ENCODE measurements at places on chromosomes 6 and 20.

GRCh38 chr6:72769459-72770125 lies 147.7 kb downstream of the KCNQ5 start:
- DNase-seq: no peak

GRCh38 chr6:149254253-149254652 lies 63.3 kb upstream of the TAB2 start:
- no peak for DNase-seq

- DNase-seq: no peak
Observed at GRCh38 chr6:562052-562676, 94.7 kb downstream of the HUS1B start.

- no peak for DNase-seq
Observed at GRCh38 chr6:158439255-158439654, 120.6 kb upstream of the TMEM181 start.

DNA sequence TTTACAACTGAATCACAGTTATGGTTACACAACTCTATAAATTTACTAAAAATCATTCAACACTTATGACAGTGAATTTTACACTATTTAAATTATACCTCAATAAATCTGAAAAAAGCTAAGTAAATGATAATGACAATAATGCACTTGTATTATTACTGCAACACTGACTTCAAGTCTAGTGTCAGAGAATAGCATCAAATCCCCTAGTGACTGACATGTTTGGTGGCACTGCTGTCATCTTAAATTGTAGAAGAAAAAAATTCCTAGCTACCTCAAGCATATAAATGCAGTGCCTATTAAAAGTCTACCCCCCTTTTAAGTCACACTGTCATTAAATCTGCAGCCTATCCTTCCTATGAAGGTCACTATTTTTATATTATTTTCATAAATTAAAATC lies 189.4 kb upstream of the RUNX2 start:
- no peak for DNase-seq

DNA sequence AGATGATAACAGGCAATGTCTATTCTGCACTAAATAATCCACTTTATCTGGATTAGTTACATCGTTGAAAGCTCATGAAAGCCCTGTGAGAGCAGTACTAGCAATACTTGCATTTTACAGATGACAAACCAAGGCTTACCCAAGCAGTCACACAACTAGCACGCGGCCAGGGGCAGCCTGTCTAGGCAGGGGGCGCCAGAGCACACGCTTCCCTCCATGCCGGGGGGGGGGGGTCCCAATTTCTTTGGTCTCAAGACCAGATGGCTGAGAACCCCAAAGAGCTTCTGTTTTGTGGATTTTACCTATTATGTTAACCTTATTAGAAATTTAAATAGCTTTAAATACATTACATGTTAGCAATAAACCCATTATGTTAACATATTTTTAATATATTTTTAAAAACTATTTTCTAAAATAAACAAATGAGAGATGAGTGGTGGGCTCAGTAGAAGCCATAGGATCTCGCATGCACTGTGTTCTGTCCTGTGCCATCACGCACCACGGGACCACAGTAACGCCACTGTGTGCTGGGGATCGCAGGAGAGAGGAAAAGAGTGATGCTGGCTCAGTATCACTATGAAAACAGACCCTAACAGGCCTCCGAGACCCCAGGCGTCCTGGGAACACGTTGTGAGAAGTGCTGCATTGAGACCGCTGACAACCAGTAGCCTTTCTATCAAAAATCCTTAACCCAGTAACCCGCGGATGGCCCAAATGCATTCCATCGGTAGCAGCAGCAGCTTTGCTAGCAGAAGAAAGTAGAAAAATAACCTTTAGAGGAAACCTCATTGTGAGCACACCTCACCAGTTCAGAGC lies 5.3 kb upstream of the PRR18 start:
- DNase-seq: no peak

DNA sequence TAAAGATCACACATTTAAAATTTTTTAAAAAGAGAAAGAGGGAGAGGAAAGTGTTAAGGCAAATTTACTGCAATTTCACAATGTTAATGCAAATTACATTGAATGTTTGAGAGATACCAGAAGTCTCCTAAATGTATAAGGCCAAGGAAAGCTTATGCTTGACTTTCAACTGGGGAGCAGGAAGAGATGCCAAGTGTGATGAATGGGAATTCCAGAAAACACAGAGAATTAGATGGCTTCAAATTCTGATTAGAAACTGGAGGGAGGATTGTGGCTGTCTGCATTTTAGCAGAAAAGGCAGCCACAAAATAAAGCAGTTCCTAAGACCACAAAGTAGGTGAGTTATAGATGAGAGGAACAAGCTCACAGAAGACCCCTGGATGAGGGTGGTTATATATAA lies 328.3 kb upstream of the CITED2 start:
- no peak for DNase-seq

DNA sequence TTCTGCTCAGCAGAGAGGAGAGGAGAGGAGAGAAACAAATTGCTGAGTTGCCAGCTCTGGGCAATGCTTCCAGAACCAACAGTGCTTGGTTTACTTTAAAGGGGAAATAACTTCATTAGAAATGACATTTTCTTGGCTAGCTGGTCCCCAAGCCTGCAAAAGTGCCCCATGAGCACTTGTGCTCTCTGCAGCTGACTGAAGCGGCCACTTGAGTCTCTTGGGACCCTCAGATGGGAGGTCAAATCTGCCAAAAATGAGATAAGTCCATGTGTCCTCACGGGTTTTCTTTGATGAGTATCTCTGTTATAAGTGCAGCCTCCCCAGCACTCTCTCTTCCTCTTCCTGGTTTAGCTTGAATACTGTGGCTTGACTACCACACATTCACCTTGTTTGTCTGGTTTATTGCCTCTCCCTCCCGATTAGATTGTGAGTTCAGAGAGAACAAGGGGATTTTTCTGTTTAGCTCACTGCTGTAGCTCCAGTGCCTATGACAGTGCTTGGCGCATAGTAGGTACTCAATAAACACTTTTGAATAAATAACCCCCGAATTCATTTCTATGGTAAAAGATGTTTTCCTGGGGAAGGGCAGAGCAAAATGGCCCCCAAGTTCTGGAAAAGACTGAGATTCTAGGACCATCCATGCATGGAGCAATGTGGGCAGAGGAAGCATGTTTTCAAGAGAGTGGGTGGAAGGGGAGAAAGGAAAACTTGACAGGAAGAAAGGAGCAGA lies 7.0 kb upstream of the RIN2 start:
- DNase-seq: no peak

DNA sequence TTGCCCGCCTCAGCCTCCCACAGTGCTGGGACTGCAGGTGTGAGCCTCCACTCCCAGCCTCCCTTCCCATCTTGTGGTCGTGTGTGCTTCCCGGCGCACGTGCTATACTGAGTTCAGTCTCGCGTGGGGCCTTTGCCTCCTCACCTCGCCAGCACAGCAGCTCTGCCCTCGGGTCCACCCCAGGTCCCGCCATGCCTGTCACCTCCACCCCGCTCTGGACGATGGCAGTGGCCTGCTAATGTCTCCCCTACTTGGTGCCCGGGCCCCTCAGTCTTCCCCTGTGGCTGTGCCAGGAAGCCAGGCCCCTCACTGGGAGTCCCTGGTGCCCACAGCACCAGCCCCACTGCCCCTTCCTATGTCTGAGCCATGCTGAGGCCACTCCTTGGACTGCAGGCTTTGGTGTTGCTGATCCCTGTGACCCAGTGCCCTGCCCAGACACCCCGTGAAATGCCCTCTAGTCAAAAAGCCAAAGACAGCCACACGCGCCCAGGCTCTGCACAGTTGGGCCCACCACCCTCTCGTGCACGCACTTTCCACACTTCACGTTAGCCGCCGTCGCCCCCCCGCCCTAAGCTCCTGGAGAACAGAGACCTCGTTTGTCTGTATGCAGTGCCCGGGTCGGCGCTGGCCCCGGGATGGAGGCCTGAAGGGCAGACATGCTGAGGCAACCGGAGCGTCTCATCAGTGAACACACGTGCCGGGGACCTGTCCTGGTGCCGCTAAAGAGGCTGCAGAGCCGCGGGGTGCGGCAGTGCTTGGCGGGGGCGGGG lies 14.3 kb downstream of the HRH3 start:
- DNase-seq: no peak

- DNase-seq: no peak
Observed at GRCh38 chr6:31053873-31054272, 43.6 kb downstream of the MUC22 start.

DNA sequence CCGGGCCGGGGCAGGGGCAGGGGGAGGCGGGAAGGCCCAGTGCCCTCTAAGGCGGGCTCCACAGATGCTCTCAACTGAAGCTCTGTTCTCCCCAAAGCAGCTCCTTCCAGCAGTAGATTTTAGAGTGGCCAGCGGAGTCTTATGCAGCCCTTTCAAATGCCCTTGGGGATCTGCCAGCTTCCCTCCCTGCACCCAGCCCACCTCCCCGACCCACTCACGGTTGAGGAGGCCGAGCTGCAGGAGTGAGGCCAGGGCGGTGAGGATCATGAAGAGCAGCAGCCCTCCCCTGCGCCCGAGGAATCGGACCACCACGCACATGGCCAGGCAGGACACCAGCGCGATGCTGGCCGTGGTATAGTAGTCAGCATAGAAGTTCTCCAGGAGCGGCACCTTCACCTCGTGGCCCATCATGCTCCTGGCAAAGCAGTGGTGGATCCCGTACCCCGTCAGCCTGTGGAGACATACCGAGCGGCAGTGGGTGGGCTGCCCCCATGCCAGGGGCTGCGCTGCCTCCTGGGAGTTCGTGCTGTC lies 28.0 kb downstream of the PSMG4 start:
- no peak for DNase-seq

DNA sequence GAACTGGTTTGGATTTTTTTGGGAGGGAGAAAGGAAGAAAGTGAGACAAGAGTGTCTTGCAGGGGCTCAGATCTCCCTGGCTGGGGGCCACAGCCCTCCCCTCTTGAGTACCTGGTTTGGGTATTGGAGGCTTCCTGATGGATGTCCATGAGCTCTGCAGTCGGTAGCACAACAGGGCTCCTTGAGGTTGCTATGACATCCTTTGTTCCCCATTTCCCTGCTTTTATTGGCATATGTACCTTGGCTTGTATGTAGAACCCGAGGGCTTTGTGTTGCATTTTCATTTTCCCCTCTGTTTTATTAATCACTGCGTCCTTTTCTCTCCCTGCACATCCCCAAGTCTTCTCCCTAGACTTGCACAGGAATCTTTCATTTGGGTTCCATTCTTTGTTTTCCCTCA lies 355.5 kb upstream of the TSHZ2 start:
- no peak for DNase-seq

DNA sequence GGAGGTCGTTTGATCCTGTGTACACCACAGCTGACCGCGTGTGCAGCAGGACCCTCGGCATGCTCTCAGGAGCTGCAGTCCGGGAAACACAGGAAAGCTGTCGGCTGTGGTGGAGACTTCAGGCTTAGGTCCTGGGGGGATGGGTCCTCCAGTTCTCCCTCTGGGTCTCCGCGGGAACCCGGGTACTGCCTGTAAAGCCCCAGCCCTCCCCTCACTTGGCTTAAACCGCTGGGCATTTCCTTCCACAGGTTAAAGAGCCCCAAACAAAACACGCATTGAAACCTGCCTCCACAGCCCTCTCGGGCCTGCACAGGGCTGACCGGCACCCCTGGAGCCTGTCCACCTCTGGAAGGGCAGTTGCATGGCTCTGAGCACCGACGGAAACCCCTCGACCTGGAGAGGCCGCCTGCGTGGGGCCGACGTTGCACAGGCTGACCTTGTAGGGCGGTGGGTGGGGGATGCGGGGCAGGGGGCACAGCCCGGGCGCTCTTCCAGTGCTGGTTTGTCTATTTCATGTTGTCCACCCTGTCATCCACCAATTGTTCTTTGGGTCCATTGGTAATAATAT lies 59.1 kb downstream of the DACT2 start:
- no peak for DNase-seq

DNA sequence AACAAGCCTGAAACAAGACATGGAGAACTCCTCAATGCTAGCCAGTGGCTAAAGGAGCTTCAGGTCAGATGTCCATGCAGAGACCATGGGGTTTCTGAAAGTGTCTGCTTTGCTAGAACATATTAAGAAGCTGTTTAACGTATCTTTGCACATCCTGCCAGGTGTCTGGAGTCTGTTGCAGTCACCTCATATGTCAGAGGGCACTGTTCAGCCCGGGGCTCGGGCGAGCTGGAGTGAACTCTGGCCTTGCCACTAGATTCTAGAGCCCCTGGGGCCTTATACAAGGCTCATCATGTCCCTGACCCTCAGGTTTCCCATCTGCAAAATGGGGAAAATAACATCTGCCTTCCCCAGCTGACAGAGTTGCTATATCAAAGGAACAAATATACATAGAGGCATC lies 59.0 kb downstream of the PRDM1 start:
- DNase-seq: no peak

GRCh38 chr20:41293269-41294037 lies 24.1 kb downstream of the ZHX3 start:
- no peak for DNase-seq

- DNase-seq: no peak
Observed at GRCh38 chr6:127484212-127484863, 25.1 kb upstream of the KIAA0408 start.

GRCh38 chr6:117602151-117602898 lies at the start of gene GOPC:
TSS of gene GOPC (minus strand) at chr6:117602511. CDS start at chr6:117602288, 223 bp downstream.
- peak; percentile 84 for DNase-seq

GRCh38 chr20:23157734-23158133 lies 71.6 kb upstream of the CD93 start:
- no peak for DNase-seq

- no peak for DNase-seq
Observed at GRCh38 chr20:58597249-58597891, 53.7 kb upstream of the STX16 start.

DNA sequence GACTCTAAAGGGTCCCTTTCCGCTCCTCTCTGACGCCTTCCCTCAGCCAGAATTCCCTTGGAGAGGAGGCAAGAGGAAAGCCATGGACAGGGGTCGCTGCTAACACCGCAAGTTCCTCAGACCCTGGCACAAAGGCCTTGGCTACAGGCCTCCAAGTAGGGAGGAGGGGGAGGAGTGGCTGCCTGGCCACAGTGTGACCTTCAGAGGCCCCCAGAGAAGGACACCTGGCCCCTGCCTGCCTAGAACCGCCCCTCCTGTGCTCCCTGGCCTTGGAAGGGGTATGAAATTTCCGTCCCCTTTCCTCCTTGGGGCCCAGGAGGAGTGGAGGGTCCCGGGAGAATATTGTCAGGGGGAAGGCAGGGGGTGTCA lies 2.7 kb downstream of the VEGFA start:
- no peak for DNase-seq

GRCh38 chr6:156776470-156776839 lies 723 bp upstream of the ARID1B start:
- no peak for DNase-seq

GRCh38 chr6:36962874-36963273 lies 8.3 kb downstream of the PI16 start:
- DNase-seq: no peak

DNA sequence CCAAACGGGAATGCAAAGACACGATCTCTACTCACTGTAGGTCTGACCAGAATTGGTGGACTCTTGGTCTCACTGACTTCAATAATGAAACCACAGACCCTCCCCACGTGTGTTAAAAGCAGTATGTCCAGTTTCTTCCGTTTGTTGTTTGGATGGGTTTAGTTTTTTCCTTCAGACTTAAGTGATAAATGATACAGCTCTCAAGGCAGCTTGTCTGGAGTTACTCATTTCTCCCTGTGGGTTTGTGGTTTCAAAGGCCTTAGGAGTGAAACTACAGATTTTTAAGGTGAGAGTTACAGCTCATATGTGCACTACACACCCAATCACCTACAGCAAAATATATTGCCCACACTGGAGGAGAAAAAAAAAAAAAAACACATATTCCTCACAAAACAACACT lies 86.7 kb upstream of the STMND1 start:
- no peak for DNase-seq

GRCh38 chr20:59300333-59301081 lies at the start of gene EDN3:
TSS of gene EDN3 (plus strand) at chr20:59300611. CDS start at chr20:59300813, 202 bp downstream.
- DNase-seq: no peak

Data from NCI-H187 treated with DMSO at 0.1 percent for 48 hours (cell line).